ENCODE measurements at places on chromosomes 2 and 18. TPM values are rescaled to one million over a fixed set of nuclear protein-coding genes. Genes with fewer than 3 reads are reported as not detected.

LINC00305 gene
- not detected for total RNA-seq

HNRNPLL gene
- total RNA-seq = 33.6 TPM

IHH gene
- not detected for total RNA-seq

ANKAR gene
- 4.3 TPM for total RNA-seq

SLC14A1 gene
- total RNA-seq = 0.49 TPM

UGT1A3 gene
- not detected for total RNA-seq

Measured in cardiac atrium fibroblast (primary cell).